Esophagus squamous epithelium (tissue), 5 donors: ENCODE measurements at places on chromosomes 5 and 9.

DNA sequence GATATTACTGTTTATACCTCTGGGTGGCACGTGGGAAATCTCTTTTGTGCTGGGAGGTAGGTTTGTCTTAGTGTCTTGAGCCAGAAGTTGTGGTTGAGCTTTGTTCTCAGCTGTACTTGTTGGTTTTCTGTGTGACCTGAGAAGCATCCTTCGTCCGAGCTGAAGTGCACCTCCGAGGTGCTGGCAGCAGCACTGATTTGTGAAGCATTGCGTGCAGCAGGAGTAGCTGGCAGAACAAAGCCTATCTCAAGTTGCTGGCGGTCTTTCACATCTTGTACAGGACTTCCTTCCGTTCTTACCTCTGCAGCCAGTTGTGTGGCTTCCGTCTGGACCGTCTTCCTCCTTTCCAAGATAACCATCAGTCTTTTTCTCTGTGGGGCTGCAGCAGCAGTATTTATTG, 4.3 kb downstream of the PRRC2B start:
- peaks cover 90% of the 10 kb centered on the region for H3K4me1 ChIP-seq
- no peak overlapping the region for H3K4me3 ChIP-seq
- peak overlapping the region; percentile 100 for H3K27ac ChIP-seq
- no peaks in the 10 kb centered on the region for H3K36me3 ChIP-seq
- no peaks in the 10 kb centered on the region for H3K27me3 ChIP-seq

DNA sequence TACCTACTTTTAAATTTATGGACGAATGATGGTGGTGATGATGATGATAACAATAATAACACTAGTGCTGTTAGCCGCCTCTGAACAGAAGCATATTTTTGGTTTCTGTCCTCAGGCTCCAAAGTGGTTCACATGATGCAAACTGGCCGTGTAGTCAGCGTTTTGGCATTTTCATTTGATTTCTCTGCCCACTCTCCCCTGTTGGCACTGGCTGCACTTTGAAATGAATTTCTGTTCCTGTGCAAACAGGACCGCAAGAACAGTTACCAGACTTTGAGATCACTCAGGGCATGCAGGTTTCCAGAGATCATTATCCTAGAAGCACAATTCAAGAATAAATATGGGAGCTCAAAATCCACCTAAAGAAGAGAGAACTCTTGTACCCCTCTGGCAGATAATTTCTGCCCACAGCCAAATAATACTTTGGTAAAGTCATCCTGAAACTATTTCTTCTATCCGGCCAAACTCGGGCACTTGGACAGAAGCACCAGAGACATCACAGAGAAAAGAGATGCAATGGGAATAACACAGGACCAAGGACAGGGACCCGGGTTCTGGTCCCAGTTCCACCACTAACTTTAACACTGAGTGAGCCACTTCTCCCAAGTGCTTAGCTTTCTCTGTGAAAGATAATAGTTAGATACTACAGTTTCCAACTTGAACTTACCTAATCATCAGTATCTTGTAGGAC, 201.7 kb upstream of the PTGER4 start:
- H3K4me1 ChIP-seq: no peaks in the 10 kb centered on the region
- no peaks in the 10 kb centered on the region for H3K36me3 ChIP-seq
- no peak for DNase-seq
- H3K27ac ChIP-seq: no peak overlapping the region
- no peaks in the 10 kb centered on the region for H3K27me3 ChIP-seq

DNA sequence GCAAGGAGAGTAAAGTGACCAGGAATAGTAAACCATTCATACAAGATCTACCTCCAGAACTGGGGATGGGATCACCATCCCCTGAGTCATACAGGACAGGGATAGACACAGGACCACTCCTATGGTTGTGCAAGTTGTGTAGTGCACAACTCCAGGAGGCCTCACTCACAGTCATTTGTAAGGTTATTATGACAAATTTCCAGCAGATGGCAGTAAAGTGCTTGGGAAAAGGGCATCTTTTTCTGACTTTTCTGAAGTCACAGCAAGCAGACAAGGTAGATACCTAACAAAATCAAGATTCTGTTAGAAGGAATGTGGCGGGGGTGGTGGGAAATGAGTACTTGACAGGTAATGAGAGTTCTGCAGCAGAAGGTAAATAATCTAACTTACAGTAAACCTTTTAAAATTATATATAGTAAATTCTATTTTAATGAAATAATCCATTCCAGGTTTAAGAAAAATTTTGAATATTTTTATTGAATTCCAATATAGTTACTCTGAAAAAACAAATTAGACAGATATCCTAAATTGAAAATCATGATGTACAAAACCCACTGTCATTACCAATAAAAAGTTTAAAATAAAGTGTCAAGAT, 16.7 kb upstream of the KIF27 start:
- DNase-seq: no peak
- H3K27me3 ChIP-seq: no peaks in the 10 kb centered on the region
- H3K27ac ChIP-seq: no peak overlapping the region
- H3K4me1 ChIP-seq: no peaks in the 10 kb centered on the region

- no peak overlapping the region for H3K27ac ChIP-seq
- H3K36me3 ChIP-seq: no peaks in the 10 kb centered on the region
- H3K27me3 ChIP-seq: peaks cover 57% of the 10 kb centered on the region
- no peak overlapping the region for H3K4me3 ChIP-seq
- peaks cover 10% of the 10 kb centered on the region for H3K4me1 ChIP-seq
Measured at GRCh38 chr9:72150661-72151060, 1.4 kb downstream of the GDA start.

DNA sequence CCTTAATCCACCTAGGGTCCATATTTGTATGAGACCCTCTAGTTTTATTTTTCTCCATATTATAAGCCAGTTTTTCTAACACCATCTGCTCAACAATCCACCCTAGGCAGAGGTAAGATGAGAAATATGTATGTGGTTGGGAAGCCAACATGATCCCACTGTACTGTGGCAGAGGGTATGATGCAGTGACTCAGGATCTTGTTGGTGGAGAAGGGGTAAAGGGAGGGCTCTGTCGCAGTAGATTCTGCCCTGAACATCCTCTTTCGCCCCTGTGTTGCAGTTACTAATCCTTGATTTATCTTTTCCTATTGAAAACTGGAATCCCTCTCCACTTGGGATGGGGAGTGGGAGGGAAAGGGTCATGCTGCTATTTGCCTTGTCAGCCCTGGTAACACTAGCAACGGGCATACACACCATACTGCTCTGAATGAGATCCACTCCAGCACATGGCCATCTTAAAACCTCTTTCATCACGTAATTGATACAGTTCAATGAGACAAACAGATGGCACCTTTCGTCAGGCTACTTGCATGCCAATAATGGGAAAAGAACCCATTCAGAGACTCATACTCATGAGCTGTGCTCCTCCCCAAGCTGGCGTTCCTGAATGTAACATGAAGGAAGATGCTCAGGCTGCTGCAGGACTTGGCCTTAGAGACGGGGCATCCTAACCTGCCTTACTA, 63.0 kb downstream of the ADAMTS12 start:
- H3K4me1 ChIP-seq: no peaks in the 10 kb centered on the region
- H3K27me3 ChIP-seq: no peaks in the 10 kb centered on the region
- H3K27ac ChIP-seq: no peak overlapping the region
- no peak overlapping the region for H3K4me3 ChIP-seq
- DNase-seq: no peak

DNA sequence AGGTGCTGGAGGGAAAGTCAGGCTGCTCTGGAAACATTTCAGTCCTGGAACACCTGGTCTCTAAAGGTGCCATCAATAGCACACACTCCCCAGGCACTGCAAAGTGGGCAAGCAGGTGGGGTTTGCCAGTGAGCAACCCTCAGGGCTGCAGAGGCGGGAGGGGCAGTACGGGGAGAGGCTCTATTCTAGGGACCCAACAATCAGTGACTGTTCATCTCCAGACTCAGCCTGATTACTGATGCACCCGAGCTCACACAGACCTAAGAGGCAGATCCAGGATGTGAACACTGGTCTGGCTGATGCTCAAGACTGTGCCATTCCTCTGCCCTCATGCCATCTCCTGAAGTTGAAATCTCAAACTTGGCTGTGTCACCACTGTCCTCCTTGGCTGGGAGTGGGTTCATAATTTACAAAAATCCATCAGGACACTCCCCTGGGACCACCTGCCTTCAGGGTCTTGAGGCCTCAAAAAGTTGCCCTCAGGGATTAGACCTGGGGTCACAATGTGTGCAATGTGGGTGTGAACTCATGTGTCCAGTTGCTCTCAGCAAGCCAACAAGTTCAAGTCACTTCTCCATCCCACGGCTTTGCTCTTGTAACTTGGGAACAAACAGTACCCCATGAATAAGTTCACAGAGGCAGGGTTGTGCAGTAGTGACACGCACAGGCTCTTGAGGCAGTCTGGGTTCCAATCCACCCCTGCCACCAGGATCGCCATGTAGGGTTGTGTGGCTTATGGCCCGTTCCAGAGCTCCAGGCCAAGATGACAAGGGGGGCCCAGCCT, 19.9 kb upstream of the KCNMB1 start:
- H3K4me1 ChIP-seq: no peaks in the 10 kb centered on the region
- no peak for DNase-seq
- no peak overlapping the region for H3K4me3 ChIP-seq

DNA sequence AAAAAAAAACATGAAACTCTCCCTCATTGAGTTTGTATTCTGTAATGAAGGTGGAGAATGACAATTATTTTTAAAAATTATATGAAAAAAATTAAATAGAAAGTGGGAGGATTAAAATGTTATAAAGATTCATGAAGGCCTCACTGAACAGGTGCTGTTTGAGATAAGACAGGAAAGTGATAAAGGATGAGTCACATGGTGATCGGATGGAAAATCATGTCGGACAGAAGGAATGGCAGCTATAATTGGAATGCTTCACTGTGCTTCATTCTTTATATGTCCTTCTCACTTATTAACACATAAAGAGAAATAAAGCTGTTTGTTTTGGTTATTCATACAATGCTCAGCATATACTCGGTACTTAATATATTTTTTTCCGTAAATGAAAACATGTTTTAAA, 464.5 kb upstream of the RGMB start:
- no peaks in the 10 kb centered on the region for H3K36me3 ChIP-seq
- H3K27ac ChIP-seq: no peak overlapping the region
- H3K4me3 ChIP-seq: no peak overlapping the region
- DNase-seq: no peak
- peaks cover 7% of the 10 kb centered on the region for H3K4me1 ChIP-seq
- no peaks in the 10 kb centered on the region for H3K27me3 ChIP-seq

DNA sequence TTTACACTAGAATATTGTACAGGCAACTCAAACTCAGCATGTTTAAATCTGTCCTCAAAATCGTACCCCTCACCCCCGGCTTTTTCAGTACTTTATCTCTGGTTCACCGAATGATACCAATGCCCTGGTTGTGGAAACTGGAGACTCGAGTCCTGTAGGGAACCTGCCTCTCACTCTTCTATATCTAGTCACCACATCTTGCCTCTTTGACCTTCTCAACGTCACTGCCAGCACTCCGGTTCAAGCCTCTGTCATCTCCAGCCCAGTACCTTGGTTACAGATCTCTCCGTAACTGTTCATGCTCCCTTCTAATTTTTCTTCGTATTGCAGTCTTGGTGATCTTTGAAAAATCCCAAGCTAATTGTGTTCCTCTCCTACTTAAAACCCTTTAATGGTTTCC, 6.7 kb downstream of the SLC44A1 start:
- H3K27ac ChIP-seq: no peak overlapping the region
- H3K27me3 ChIP-seq: no peaks in the 10 kb centered on the region
- H3K4me3 ChIP-seq: no peak overlapping the region
- no peak for DNase-seq
- H3K36me3 ChIP-seq: no peaks in the 10 kb centered on the region
- no peaks in the 10 kb centered on the region for H3K4me1 ChIP-seq
